ENCODE measurements at places on chromosomes 1 and 21.

GRCh38 chr1:170168265-170168664, 22.5 kb downstream of the NTMT2 start:
- no peak for DNase-seq

- no peak for DNase-seq
These were observed 34.9 kb upstream of the GADD45A start for GRCh38 chr1:67650061-67650460.

- DNase-seq, result no peak
These were observed 441.9 kb upstream of the ZRANB2 start for GRCh38 chr1:71522721-71523120.

GRCh38 chr21:15730484-15731242, 881 bp downstream of the USP25 start:
- DNase-seq, result peak; percentile 13

- no peak for DNase-seq
These were observed 3.4 kb downstream of the TRIM11 start for GRCh38 chr1:228403231-228403631.

DNA sequence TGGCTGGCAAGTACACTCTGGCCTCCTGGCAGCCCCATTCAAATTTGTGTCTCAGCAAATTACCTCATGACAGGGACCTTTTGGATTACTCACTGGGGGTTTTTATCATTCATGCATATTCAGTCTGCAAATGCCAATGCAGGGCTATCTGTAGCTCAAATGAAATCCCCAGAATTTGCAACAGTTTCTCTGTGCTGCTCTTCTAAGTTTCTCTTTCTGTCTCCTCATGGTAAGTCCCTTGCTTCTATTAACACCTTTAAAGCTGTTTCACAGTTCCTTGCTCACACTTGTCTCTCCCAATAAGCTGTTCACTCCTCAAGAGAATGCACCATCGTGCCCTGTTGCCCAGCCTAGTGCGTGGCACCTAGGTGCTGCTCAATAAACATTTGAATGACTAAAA, 3.3 kb upstream of the FAM78B start:
- no peak for DNase-seq

DNA sequence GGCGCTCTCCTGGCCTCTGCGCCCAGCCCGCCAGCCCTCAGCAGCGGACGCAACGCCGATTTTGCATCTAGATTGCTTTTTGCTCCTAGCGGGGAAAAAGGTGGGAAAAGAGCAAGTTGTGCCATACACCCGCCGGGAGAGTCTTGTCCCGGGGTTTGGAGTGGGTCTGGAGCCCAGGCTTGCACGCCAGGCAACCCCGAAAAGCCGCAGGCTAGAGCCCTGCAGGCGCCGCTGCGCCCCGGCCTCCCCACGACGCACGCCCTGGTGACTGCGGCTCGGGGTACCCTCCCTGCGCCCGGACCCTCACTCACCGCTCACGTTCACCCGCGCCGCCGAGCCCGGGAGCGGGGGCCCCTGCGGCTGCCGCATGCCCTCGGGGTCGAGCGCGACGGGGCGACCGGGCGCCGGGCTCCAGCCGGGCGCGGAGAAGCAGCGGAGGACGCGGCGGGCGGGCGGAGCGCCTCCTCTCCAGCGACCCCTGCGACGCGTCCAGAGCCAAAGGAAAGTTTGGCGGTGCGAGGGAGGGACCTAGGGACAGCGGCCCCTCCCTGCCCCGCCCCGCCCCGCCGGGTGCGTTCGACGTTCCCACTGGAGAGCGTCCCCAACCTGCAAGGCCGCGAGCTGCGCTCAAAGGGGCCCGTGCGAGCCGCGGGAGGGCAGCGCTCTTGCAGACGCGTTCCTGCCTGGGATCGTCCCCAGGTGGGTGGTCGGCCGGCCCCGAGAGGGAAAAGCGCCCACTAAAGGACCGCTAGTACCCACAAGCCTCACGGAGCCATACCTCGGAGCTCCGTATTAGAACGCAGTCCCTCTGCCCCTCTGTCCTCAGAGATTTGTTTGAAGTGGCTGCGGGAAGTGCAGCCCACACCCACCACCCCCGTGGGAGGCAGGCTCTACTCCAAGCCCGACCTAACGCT, at the start of gene LPAR3:
LPAR3 (minus strand) TSS at position 502 of the 914 bp plus-strand sequence. CDS start 27,086 bp downstream, outside the sequence.
- DNase-seq, result peak; percentile 7

DNA sequence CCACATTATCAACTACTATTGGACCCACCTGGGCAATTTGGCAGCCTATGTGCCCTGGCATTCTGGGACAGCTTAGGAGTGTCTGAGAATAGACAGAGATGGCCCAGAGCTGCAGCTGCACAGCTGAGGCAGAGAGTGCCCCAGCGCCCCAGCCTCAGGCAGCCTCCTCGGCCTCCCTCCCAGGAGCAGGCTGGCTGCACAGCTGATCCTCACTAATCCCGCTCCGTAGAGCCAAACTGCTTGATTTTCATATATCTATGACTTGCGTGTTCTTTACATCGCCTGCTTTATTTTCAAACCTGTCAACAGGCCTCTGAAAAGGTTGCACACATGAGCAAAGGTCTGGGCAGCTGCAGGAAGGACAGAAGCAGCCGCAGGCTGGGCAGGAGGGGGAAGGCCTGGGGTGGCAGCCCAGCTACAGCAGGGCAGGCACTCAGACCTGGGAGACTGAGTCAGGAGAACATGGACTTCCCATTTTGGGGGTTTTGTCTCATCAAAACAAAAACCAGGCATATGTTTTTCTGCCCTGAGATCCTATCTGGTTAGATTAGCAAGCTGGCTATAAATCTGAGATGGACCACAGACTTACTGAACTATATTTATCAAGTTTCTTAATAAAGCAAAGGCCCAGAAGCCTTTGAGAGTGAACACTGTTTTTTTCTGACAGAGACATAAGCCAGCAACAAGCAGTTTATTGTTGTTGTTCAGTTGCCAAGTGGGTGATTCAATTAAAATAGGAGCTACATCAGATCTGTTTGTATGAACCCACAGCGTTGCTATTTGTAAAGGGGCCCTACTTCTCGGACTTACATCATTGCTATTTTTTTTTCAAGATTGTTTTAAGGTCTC, 301.8 kb upstream of the DUSP10 start:
- DNase-seq, result no peak

DNA sequence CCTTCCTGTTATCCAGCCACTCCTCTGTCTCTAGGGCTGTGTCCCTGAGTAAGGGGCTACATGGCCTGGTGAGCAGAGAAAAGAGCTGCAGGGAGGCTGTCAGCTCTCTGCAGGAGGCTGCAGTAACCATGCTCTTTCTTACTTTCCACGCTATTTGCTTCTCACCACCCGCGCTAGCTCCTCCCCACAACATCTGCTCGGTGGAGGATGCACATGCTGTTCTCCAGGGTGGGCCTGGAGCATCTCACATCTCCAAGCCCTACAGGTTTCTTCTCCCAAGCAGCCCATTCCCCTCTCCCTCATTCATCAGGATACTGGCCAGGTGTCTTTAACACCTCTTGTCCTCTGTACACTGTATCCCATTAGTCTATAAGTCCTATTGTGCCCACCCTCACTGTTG, 103.8 kb downstream of the IER5 start:
- DNase-seq, result no peak

DNA sequence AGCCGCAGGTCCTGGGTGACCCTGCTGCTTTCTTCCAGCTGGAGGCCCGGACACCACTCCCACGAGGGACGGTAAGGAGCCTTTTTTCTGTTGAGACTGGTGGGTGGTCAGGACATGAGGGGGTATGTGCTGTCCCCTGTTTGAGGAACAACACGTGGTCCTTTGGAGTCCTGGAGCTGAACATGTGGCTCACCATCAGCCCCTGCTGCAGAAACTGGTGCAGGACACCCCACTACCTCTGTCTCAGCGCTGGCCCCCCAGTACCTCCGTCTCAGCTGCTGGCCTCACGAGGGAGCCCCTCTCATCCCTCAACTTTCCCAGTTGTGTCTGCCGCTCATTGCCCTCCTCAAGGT, 34.7 kb downstream of the SLC19A1 start:
- no peak for DNase-seq

- DNase-seq, result no peak
These were observed 57.6 kb upstream of the PPM1J start for GRCh38 chr1:112772781-112773180.

DNA sequence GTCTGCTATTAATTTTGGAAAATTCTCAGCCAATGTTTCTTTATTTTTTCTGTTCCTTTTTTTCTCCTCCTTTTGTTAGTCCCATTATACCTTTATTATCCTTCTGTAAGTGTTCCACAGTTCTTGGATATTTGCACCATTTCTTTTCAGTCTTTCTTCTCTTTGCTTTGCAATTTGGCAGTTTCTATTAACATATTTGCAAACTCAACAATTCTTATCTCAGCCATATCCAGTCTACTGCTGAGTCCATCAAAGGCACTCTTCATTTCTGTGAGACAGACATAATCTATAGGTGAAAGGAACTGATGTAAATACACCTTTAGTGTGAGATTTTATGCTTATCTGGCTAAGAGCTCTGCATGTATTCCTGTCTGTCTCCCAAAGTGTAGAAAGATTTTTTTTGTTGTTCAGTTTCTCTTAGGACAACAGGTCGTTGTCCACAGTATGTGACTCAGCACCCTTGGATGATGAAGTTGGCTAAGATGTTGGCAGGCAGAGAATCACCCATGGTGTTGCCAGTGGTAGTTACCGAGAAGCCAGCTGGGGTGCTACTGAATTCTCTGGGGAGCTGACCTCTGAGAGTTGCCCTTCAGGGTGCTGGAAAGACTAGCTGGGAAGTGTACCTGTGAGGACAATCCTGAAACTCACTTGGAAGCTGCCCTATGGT, 38.4 kb downstream of the LEPR start:
- DNase-seq, result no peak

DNA sequence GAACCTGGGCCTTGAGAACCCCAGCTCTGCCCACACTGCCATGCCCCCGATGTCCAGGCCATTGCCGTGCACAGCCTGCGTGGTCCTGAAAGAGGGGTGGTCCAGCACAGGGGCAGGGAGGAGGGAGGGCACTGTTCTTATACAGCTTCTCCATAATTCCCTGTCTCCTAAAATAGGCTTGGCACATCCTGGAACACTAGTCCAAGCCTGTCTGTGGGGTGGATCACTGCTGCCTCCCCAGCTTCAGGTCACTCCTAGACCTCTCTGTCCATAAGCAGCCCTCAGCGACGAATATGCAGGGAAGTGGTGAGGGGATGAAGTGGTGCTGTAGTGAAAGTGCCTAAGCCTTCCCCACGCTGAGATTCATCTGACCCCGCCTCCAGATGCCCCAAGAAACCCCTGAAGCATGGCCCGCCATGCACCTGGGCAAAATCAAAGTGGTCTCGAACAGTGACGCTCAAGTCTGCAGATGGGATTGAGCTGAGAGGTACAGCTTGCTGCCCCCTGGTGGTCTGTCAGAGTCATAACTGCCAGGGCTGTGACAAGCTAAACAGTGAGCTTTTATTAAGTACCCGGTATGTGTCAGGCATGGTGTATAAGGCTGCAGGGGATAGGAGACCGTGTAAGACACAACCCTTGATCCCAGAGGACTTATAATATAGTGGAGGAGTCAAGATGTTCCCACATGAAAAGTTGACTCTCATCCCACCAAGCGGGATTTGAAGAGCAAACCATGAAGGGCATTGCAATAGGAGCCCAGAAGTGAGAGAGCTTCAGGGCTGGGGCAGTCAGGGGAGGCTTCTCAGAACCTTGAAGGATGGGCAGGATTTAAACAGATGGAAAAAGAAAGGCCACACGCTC, 66.6 kb downstream of the FAM163A start:
- peak; percentile 69 for DNase-seq

DNA sequence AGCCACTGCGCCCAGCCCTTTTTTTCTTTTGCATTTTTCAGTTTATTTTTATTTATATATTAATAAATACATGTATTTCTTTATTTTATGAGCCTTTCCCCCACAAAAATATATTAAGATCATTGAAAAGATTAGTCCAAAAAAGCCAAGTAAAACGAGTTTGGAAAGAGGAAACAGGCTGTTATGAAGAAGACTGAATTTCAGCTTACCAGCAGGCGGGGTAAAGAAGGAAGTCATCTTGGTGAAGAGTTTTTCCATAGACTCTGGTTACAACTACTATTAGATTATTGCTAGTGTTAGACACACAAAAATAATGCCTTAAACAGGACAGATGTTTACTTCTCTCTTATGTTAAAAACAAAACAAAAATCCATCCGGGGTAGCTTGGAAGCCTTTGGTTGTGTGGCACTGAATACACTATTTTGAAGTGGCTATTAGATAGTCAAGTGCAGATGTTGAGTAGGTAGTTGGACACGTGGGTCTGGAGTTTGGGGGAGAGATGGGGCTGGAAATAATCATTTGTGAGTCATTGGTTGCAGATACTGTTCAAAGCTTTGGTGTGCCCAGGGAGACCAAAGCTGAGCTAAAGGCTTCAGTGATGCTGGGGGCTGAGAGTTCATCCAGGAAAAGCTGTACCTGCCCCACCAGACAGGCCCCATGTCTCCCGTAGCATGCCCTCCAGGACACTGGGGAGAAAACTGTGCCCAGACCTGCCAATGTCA, 8.7 kb upstream of the LRRC71 start:
- DNase-seq, result no peak

DNA sequence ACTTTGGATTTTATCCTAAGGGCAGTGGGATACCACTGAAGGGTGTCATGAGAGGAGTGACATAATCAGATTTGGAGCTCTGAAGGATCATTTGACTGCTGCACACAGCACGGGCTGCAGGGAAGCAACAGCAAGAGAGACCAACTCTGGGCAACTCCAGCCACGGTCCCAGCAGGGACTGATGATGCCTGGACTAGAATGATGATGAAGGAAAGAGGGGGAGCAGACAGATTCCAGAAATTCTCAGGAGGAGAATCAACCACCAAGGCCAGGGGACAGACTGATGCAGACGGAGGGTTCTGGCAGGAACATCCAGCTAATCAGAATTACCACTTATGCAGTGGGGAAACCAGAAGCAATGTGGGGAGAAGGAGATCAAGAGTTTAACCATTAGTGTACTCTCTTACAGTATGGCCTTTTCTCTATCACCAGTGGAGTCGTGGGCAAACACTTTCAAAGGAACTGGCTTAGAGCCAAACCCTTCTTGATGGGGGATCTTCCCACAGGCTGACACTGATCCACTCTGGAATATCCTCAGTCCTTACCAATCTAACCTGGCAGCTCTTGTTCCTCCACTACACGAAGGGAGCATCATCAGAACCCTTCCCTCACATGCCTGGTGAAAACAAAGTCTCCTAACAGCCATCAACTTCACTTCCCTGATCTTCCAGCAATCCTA, 3.3 kb downstream of the URB1 start:
- no peak for DNase-seq

DNA sequence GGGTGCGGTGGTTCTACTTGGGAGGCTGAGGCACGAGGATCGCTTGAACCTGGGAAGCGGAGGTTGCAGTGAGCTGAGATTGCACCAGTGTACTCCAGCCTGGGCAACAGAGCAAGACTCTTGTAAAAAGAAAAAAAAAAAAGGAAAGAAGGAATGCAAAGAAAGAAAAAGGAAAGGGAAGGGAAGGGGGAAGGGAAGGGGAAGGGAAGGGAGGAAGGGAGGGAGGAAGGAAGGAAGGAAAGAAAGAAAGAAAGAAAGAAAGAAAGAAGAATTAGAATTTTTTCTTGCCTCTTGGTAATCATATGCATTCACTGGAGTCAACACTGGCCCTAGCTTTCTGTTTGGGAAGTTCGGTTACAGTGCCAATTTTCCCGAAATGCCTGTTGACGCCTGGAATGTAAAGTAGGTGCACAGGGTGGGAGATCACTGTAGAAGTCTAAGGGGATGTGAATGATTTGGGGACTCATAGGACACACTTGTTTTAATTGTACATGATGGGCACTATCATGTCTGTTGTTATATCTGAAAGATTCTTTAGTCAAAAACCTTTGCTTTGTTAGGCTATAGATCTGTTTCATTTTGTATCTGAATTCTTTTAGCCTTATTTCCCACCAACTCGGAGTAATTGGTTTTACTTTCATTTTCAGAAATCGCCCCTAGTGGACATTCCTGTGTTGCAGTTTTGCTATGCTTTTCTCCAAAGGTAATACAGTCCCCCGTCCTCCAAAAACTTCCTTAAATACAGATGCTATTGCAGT, 59.8 kb upstream of the MORC3 start:
- DNase-seq, result peak; percentile 79

- no peak for DNase-seq
These were observed 17.7 kb downstream of the ETNK2 start for GRCh38 chr1:204134103-204134502.

Measured in CD4-positive, alpha-beta T cell treated with Interleukin-15 for 4 hours (primary cell).